NCI-H82 (cell line): ENCODE measurements at places on chromosomes 3 and 15.
A peak's percentile ranks its signal among the peaks of the same experiment; 100 is the strongest.

- no peak for DNase-seq
Observed at GRCh38 chr3:109316162-109316730, at the start of gene DPPA2. Gene DPPA2, minus strand, starts transcription at chr3:109316517. Its CDS starts 1,975 bp downstream, at chr3:109314542.

DNA sequence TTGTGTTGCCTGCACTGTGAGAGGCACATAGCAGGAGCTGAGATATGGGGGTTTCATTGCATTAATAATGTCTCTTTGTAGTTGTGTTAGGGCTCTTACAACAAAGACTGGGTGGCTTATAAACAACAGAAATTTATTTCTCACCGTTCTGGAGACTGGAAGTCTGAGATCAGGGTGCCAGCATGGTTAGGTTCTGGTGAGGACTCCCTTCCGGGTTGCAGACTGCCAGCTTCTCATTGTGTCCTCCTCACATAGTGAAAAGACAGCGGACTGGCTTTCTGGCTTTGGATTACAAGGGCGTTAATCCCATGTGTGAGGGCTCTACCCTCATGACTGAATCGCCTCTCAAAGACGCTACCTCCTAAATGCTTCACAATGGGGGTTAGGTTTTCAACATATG is 20.6 kb downstream of the TMEM108 start:
- peak; percentile 43 for DNase-seq

DNA sequence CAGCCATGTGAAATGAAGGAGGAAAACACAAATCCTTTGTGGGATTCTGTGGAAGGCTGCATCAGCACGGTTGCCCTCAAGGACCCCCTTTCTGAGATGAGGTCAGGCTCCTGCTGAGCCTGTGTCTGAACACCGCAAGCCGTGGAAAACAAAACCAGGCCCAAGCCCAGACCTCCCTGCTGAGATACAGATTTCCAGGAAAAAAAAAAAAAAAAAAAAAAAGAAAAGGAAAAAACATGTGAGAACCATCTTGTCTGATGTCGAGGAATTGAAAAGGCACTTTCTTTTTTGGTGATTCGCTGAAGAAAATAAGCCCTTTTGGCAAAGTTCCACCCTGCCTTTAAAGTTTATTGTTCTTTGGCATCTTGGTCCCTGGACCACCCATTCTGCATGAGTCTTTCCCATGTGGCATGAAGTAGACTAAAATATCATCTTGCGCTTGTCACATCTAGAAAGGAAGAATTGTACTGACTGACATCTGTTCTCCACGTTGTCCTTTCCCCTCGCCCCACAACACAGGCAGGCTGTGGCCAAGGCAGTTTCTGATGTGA is 117.6 kb downstream of the CHST2 start:
- no peak for DNase-seq

- DNase-seq, result no peak
Observed at GRCh38 chr3:134056464-134056891, 26.8 kb upstream of the SLCO2A1 start.

DNA sequence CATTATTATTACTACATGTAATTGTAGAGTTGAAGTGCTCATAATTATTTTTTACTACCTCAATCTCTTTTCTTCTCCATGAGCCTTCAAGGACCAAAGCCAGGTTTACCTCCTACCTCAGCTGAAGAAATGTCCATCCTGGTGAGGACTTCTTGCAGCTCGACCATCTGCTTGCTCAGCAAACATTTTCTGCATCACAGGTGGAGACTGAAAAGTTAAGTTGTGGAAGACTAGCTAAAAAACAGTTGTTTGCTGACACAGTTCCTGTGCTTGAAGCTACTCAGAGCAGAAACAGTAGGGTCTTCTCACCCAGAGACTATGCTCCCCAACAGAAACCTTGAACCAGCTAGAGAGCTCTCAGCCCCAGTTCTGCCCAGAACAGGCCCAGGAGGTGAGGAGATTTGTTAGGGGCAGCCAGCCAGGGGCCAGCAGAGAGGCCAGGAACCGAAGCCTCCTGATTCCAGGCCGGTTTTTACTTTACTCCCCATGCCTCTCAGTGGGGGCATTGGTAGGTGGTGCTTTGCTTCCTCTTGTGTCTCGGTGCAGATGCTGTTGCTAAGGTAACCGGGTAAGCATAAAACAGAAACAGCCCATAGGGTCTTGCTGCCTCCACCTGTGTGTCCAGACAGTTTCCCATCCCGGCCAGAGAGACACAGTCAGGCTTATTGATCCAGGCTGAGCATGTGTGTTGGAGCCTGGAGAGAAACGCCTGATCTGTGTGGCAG is 54.9 kb downstream of the CCNL1 start:
- DNase-seq, result peak; percentile 27

GRCh38 chr3:172625404-172625803 is 85.5 kb downstream of the NCEH1 start:
- DNase-seq, result no peak

- no peak for DNase-seq
Observed at GRCh38 chr3:106184540-106185457, 316.0 kb upstream of the CBLB start.

- peak; percentile 26 for DNase-seq
Observed at GRCh38 chr15:70348581-70349344, 251.0 kb upstream of the TLE3 start.

DNA sequence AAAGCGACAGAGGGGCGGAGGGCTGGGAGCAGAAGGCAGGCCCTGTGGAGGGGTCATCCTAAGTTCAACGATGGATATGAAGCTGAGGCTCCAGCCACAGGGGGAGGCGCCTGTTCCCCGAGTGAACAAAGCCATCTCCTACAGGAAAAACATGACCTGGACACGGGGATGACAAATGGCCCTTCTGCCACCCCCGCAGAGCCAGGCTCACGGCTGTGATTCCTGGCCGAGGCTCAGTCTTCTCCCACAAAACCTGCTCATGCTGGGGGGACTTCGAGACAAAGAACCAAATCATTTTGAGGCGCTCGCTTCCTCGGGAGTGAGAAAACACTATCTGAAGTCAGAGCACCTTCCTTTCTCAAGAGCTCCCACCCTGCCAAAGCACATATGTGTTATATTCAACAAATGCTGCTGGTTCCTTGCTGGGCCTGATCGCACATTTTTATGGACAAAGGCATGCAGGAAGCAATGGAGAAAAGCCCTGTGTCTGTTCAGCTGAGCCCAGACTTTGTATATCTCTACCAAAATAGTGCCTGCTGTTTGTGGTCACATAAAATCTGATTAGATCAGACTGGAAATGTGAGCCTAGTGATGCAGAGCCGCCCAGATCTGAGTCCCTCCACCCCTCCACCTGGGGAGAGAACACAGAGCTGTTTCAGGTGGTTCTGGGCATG is 5.6 kb downstream of the RBP1 start:
- peak; percentile 88 for DNase-seq

DNA sequence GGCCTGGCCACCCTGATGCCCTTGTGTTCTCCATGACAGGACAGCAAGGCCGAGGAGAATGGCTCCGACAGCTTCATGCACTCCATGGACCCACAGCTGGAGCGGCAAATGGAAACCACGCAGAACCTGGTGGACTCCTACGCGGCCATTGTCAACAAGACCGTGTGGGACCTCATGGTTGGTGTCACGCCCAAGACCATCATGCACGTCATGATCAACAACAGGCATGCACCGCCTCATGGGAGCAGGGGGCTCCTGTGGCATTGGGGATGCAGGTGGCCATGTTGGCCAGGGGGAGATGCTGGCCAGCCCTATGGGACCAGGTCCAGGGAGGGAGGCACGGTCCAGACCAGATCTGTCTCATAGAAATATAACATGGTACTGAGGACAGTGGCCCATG is 62.9 kb downstream of the GOLGA8B start:
- DNase-seq, result no peak

- peak; percentile 72 for DNase-seq
Observed at GRCh38 chr3:197504641-197505121, 51.1 kb downstream of the BDH1 start.

DNA sequence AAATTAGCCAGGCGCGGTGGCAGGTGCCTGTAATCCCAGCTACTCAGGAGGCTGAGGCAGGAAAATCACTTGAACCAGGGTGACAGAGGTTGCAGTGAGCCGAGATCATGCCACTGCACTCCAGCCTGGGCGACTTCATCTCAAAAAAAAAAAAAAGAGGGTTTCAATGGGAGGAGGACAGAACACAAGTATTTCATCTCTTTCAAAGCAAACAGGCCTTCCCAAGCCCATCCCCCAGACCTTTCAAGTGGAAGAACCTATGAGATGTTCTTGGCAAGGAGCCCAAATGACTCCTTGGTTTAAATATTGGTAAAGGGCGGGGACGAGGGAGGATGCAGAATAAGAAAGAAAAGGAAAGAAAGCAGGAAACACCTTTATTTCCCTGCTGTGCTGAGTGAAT is 62.2 kb upstream of the MCF2L2 start:
- DNase-seq, result no peak

- DNase-seq, result no peak
Observed at GRCh38 chr15:28037969-28038590, 61.0 kb downstream of the OCA2 start.

- no peak for DNase-seq
Observed at GRCh38 chr3:59249004-59249403, 199.2 kb upstream of the CFAP20DC start.

DNA sequence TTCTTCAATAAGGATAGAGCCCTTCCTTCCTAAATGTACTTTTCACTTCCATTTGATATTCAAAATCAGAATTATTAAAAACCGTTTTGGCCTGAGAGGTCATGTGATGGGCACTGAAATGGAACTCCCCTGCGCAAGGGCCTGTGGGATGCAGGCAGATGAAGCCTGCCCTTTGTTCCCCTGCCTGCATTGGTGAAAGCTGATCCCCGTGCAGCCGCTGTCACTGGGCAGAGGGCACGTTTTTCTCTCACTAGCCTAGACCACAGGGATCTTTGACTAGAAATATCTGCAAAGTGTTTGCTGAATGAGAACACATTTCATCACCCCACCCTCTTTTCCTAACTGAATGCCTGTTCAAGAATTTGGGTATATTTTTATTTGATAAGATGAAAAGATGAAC is 74.9 kb downstream of the TIPARP start:
- DNase-seq, result no peak

DNA sequence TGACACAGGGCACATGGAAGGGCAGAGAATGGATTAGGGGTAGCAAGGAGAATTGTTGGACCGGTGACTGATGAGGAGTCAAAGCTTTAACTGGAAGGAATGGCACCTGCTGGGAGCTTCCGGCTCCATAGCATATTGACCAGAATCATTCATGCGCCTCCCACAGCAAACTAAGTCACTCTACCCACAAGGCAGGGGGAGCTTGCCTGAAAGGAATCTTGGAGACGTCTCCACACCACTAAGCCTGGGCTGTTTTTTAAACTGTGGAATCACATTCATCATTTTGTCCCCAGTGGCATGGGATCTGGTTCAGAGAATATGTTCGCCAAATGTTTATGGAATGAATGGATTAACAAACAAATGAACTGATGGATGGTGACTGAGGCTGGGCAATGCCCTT is 57.0 kb upstream of the ITGA11 start:
- DNase-seq, result no peak

DNA sequence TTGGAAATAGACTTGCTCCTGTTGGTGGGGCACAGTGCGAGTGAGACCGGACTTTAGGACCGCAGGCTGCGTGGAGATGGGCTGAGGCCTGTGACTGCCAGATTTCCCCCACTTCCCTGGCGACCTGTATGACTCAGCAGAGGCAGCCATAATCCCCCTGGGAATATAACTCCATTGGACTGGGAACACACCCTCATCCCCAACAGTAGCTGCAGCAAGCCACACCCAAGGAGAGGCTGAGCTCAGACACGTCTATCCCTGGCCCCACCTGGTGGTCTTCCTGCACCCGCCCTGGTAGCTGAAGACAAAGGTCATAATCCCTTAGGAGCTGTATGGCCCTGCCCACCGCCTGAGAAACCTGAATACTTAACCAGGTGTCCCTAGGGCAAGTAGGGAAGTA is 42.6 kb downstream of the DZIP1L start:
- peak; percentile 71 for DNase-seq

DNA sequence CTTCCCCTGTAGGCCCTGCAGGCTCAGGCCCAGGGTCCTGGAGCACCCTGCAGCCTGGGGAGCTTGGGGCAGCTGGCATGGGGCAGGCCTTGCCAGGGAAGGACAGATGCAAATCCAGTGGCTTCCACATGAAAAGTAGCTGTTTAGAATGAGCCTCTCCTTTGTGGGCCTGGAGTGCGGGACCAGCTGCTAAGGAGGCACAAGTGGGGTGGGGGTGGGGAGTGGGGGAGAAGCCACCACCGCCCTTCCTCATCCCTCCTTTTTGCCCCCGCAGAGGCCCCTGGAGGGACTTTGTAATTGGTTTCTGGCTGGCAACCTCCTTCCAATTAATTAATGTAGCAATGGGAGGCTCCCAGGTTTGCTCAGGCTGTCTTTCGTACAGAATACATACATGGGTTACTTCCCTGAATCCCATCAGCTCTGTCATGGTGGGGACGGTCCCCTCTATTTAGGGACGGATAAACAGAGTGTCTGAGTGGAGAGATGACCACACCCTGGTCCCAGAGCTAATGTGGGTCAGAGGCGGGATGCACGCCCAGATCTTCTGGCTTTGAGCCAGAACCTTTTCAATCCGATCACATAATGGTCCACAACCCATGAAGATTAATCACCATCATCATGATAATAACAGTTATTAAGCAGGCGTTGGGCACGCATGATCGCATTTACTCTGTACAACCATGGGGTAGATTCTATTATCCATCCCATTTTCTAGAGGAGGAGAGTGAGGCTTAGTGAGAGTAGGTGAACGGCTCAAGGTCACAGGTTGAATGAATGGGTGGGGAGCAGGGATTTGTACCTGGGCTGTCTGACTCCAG is 6.2 kb downstream of the CORO2B start:
- DNase-seq, result peak; percentile 95

DNA sequence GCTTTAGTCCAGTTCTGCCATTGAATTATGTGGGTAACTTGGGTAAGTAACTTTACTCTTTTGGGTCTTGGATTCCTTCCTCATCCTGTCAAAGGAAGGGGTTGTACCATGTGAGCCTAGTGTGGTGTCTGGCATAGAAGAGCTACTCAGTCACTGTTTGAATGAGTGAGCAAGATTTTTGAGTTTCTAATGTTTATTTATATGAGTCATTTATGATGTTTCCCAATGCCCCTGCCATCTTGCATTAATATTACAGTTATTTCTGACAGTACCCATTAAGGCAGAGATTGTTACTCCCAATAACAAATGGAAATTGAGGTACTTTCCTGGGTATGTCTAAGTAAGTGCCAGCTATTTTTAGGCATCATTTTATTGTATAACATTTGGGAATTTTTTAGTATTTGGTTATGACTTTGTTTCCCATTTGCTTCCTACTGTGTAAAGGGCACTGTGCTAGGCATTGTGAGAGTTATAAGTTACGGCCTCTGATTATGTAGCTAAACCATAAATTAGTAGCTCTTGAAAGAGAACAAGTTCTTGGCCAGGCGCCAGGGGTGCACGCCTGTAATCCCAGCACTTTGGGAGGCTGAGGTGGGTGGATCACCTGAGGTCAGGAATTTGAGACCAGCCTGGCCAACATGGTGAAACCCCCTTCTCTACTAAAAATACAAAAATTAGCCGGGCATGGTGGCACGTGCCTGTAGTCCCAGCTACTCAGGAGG is 23.5 kb downstream of the NR1D2 start:
- DNase-seq, result peak; percentile 34
